Upper lobe of right lung (tissue), 1 donor: ENCODE measurements at places on chromosomes 4 and X. TPM values are rescaled to one million over a fixed set of nuclear protein-coding genes. Genes with fewer than 3 reads are reported as not detected.

DNA sequence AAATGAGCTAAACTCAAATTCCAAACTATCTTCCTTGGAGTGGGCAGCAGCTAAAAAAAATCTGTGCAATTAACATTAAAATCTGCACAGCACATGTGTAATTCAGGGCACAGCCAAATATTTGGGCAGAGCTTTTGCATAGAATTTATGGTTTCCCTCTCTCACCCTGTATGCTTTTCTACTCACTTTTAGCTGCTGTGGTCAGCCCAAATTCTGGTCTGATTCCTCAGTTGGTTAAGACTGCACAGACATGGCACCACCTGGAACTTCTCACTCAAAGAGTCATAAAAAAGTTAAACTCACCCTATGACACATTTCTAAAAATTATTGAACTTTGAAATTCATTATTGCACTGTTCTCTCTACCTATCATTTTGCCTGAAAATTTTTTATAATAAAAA lies 4.9 kb upstream of the PLK4 start:
- DNase-seq, result no peak

DNA sequence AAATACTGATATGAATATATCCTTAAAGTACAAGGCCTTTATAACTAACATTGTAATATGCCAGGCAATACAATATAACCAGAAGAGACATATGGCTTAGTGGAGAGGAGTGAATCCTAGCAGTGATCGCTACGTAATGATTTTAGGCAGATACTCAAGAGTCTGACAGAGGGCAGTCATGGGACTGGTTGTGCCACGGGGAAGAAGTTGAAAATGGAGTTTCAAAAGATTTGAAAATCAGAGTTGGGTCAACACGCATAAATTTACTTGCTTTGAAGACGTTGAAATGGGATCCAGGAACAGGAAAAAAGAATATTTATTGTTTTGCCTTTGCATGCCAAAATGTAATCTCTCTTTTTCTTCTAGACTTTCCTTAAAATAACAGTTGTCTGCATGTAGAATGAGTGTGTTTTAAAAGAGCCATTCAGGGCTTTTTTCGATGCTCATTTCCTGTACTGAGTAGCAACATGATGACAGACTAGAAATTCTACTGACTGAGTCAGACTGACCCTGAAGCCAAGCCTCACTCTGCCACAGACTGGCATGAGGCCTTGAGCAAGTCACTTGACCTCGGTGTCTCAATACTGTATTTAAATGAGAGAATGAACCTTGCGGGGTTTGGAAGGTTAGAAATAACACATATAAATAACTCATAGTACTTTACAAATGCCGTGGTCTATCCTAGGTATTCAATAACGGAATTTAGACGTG lies 8.1 kb upstream of the SMS start:
- no peak for DNase-seq

GRCh38 chrX:5176766-5177165 lies 1051.9 kb downstream of the NLGN4X start:
- no peak for DNase-seq

GRCh38 chr4:7790999-7791398 lies 148.7 kb downstream of the AFAP1 start:
- no peak for DNase-seq

The PRAF2 gene
- total RNA-seq, result 17.3 TPM
